ENCODE measurements at places on chromosomes 5 and 9.

GRCh38 chr9:84828046-84828445, 158.5 kb downstream of the NTRK2 start:
- DNase-seq = peak; percentile 70

GRCh38 chr9:68705531-68706362, 707 bp downstream of the PIP5K1B start:
- no peak for DNase-seq

GRCh38 chr5:154493274-154493673, 15.2 kb upstream of the HAND1 start:
- DNase-seq = no peak

- DNase-seq = no peak
Observed at GRCh38 chr9:124280176-124280691, 22.5 kb downstream of the NEK6 start.

DNA sequence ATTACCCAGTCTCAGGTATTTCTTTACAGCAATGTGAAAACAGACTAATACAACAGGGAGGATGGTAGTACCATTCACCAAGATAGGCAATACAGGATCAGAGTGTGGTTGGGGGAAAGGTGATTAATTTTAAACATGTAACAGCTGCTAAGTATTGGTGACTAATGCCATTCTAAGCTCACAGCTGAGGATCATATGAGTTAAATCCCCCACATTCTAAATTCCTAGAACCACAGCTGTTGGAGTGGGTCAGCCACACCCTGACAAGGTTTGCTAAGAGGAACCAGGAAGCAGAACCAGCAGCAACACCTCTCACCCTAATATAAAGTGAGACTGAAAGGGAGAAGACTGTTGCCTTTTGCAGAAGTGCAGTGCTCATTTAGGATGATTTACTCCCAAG, 24.8 kb downstream of the HSPB3 start:
- DNase-seq = no peak

DNA sequence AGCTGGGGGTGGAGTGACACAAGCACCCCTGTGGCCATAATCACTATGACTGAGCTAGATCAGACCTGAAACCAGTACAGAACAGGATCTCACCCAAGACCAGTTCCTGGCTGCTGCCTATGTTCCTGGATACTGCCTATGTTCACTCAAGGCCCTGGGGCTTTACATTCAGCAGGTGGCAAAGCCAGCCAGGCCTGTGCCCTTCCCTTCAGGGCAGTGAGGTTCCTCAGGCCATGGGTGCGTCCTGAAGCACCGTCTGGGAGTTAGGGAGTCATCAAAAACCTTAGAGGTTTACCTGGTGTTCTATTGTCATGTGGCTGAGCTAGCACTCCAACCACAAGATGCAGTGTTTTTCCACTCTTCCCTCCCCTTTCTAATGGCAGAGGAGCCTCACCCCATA, 419.8 kb downstream of the TMEM232 start:
- DNase-seq = no peak

GRCh38 chr9:6681957-6682501, 36.5 kb upstream of the GLDC start:
- DNase-seq = no peak

- no peak for DNase-seq
Observed at GRCh38 chr5:144315026-144315425, 144.4 kb downstream of the KCTD16 start.

GRCh38 chr5:146718609-146719008, 159.9 kb downstream of the PPP2R2B start:
- DNase-seq = no peak

- no peak for DNase-seq
Observed at GRCh38 chr5:39140558-39141168, 66.5 kb upstream of the RICTOR start.

DNA sequence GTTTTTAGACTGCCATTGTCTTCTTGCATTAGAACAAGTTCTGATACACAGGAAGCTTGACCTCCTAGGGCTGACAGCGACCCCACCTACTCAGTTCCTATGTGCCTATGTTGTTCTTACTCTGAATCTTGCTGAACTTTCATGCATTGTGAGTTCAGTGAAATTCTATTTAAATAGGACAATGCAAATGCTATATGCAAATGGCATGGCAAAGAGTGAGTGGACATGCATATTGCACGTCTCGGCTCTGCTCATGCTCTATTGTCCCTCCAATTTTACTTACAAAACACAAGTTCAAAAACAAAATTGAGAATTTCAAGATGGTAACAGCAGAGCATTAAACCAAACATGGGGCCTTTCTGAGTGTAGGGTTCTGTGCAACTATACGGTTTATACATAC, 5.3 kb upstream of the DCP2 start:
- DNase-seq = no peak

DNA sequence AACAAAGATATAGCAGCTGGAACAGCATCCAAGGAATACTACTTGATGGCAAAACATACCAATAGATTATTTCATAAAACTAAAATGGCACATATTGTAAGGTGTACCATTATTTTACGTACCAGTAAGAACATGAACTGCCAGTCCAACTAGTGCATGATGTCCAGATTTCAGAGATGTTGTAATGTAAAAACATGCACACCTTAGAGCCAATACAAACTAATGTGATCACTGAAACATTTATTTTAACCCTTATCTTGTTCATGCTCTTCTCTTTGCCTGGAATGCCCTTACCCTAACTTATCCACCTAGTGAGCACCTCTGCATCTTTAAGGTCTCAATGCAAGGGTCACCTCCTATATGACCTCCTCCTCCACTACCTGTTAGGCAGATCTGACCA, 172.0 kb downstream of the GLIS3 start:
- DNase-seq = no peak

GRCh38 chr9:121350993-121351561, 19.0 kb downstream of the STOM start:
- no peak for DNase-seq

DNA sequence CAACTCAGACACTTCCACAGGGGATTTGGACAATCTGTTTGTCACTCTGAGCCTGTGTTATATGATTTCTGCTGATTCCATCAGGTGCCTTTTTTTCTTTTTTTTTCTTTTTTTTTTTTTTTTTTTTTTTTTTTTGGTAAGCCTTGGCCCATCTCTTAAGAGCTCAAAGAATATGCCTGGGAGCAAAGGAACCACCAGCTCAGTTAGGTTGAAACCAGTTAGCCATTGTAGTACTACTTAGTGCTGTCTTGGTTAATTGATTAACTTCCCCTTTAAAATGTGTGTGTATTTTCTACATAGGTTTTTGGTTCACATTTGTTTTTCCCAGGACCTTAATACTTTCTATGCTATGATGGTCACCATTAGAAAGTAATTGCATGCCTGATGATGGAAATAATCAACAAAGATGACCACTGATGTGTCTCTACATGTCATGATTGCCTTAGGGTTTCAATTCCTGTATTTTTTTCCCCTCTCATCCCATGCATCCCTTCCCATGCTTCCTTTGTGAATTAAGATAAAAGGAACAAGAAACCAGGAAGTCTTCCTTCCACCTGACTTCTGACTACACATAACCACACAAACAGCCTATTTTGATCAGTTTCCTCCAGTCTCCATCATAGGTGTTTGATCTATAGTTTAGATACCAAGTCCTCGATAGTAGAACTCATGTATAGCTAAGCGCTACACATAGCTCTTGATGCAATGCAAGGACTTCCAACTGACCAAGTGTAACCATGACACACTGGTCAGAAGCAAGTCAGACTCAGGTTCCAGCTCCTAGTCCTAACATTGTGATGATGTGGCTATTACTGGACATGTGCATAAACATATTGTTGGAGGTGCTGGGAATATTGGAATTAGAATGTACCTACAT, 306.1 kb downstream of the EFNA5 start:
- no peak for DNase-seq

- no peak for DNase-seq
Observed at GRCh38 chr5:139147483-139148087, 50.6 kb downstream of the SIL1 start.

DNA sequence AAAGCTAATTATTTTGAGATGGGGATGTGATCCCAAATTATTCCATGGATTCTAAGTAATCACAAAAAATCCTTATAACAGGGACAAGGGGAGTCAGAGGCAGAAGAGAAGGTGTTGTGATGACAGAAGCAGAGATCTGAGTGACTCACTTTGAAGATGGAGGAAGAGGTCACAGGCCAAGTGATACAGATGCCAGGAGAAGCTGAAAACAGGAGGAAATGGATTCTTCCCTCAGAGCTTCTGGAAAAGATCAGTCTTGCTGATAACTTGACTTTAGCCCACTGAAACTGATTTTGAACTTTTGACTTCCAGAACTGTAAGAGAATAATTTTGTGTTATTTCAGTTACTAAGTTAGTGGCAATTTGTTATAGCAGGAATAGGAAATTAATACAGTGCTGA, 105.3 kb downstream of the GCNT1 start:
- no peak for DNase-seq

GRCh38 chr9:116383936-116384335, 230.3 kb downstream of the PAPPA start:
- no peak for DNase-seq

GRCh38 chr5:34609951-34610441, 46.1 kb upstream of the RAI14 start:
- no peak for DNase-seq

- DNase-seq = no peak
Observed at GRCh38 chr5:43573058-43573457, 16.2 kb upstream of the PAIP1 start.

Measured in NCI-H1417 treated with DMSO at 0.1 percent for 48 hours (cell line).